ENCODE measurements at places on chromosomes 11 and 22.
A peak's percentile ranks its signal among the peaks of the same experiment; 100 is the strongest.

GRCh38 chr11:112345706-112346105 lies 85.0 kb upstream of the PLET1 start:
- DNase-seq, result no peak

DNA sequence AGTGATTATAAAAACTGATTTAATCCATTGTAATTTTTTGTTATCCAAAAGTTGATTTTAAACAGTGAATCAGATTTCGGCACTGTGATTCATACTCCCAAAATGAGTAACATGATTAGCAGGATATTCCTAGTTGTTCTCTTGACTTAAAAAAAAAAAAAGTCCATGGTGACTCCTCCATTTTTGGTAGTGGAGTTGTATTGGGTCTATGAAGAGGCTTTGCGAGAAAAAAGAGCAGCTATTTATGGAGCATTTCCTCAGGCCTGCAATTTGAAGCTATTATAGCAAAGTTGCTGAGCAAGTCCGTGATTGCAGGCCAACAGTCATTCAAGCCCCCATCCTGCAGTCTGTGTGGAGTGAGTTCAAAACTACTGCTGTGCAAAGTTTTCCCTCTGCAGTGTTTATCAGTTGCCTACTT lies 28.8 kb downstream of the YAP1 start:
- no peak for DNase-seq

DNA sequence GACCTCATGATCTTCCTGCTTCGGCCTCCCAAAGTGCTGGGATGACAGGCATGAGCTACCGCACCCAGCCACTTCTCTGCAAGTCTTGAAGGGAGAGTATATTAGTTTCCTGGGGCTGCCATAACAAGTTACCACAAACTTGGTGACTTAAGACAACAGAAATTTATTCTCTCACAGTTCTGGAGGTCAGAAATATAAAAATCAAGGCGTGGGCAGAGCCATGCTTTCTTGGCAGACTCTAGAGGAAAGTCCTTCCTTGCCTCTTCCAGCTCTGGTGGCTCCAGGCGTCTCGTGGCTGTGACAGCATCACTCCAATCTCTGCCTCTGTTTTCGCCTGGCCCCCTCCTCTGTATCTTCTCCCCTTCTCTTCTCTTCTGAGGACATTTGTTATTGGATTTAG lies 110.2 kb upstream of the NAV2 start:
- no peak for DNase-seq

DNA sequence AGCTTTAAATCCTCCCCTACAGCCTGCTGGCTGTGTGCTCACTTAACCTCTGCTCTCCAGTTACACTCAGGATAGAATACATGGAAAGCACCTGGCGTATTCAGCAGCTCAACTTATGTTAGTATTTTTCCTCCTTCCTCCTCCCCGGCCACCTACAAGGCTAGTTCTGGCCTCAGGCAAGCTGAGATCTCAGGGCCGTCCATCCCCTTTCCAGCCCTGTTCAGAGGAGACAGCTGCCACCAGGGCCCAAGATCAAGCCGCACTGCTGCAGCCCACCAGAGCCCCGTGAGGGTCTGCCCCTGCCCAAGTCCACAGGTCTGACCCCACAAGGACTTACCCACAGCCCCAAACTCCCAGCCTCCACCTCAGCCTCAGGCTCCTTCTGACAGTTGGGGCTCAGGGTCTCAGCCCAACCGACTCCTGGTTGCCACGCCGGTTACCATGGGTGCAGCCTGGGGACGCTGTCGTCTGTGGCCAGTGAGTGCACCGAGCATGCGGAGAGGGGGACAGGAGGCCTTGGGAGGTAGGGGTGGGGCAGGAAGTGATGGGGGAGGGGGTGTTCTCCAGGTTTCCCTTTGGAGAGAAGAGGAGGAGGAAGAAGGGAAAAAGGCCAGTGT lies at the start of gene C11orf16:
TSS of gene C11orf16 (minus strand) at position 384 of the 617 bp plus-strand sequence. CDS start 639 bp downstream, outside the sequence.
- DNase-seq, result no peak

GRCh38 chr11:27830206-27830605 lies 130.0 kb upstream of the BDNF start:
- no peak for DNase-seq

- no peak for DNase-seq
Observed at GRCh38 chr22:36691488-36691887, 12.1 kb downstream of the CACNG2 start.

- DNase-seq, result no peak
Observed at GRCh38 chr11:132450631-132451030, 1080.2 kb downstream of the NTM start.

GRCh38 chr11:46630237-46630636 lies 12.9 kb downstream of the ATG13 start:
- no peak for DNase-seq

DNA sequence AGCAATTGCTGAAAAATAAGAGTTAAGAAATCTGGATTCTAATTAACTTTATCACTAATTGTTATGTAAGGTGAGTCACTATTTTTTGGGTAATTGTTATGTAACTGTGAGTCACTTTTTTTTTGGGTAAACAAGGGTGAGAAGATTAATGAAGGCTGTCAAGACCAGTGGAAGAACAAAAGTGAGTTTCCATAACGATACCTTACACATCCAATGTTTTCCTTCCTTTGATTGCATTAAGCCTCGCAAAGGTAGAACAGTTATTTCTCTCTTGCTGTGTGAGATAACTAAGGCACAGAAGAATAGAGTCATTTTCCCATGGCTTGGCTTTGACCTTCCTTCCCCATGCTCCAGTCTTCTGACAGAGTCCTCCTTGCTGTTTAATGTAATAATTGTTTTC lies 374.7 kb downstream of the DDX10 start:
- no peak for DNase-seq

DNA sequence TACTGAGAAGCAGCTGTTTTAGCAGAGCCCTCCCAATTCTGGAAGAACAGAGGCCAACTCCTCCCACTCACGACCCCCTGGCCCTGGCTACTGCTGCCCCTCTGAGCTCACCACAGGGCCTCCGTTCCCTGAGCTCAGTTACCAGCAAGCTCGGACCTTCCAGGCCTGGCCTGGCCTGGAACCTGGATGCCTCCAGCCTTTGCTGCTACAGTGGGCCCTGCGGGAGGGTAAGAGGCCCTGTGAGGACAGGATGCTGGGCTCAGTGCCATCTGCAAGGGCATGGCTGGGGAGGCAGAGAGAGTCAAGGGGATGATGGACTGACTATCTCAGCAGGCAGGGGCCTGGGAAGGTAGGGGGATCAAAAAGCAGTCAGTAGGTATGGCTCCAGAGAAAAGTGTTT lies 209.9 kb upstream of the NCAM1 start:
- DNase-seq, result no peak

GRCh38 chr11:44726283-44727113 lies at the start of gene TSPAN18:
TSS of gene TSPAN18 (plus strand) at chr11:44726962. CDS start at chr11:44906417, 179,455 bp downstream.
- DNase-seq, result peak; percentile 41

DNA sequence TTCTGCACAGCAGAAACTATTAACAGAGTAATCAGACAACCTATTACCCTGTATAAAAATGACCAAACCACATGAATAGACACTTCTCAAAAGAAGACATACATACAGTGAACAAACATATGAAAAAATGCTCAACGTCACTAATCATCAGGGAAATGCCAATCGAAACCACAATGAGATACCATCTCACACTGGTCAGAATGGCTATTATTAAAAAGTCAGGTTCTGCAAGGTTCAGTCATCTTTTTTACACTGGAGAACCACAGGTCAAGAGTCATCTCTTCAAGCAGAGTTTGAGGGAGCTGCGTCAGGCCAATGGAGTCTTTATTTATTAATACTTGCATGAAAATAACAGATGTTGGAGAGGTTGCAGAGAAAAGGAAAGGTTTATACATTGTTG lies 40.4 kb downstream of the RCN1 start:
- no peak for DNase-seq

DNA sequence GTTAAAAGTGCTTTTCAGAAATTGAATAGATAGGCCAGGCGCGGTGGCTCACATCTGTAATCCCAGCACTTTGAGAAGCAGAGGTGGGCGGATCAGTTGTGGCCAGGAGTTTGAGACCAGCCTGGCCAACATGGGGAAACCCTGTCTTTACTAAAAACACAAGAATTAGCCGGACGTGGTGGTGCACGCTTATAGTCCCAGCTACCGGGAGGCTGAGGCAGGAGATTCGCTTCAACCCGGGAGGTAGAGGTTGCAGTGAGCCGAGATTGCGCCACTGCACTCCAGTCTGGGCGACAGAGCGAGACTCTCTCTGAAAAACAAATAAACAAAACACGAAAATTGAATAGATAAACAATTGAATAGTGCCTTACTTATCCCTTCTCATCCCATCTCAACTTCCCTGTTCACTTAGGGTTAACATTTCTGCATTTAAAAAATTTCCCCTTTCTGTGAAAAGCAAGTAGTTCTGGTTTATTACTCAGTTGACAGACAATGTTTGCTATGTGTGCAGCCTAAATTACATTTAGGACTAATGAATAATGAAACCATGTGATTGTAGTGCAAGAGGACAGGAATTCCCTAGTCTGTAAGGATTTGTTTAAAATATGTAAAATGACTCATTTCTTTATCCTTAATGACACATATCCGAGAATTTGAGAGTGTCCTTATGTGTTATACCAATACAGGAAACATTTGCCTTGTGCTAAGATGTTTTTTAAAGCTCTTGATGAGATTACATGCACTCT lies 6.0 kb downstream of the RNF169 start:
- no peak for DNase-seq
